ENCODE measurements at places on chromosomes 16 and 17. TPM values are rescaled to one million over a fixed set of nuclear protein-coding genes. Genes with fewer than 3 reads are reported as not detected.

Gene TMEM235
- not detected for total RNA-seq

Gene UBALD2
- total RNA-seq, result 212 TPM

Gene RETREG3
- total RNA-seq, result 39.0 TPM

Gene MPV17L
- 0.09 TPM for total RNA-seq

Gene KRT9
- total RNA-seq, result not detected

Gene ZSCAN10
- total RNA-seq, result not detected

Gene MYH13
- not detected for total RNA-seq

Gene ZNF469
- 0.67 TPM for total RNA-seq

Gene INCA1
- 0.53 TPM for total RNA-seq

Gene KCNH4
- 0.64 TPM for total RNA-seq

Gene TK2
- total RNA-seq, result 5.9 TPM

Gene MEAK7
- total RNA-seq, result 15.4 TPM

Gene CDR2
- 46.8 TPM for total RNA-seq

Gene APOH
- not detected for total RNA-seq

Gene CX3CL1
- not detected for total RNA-seq

GRCh38 chr17:9361188-9361955 is 214.2 kb downstream of the STX8 start:
- H3K4me3 ChIP-seq, result no peak overlapping the region
- H3K4me1 ChIP-seq, result peaks cover 9% of the 10 kb centered on the region

GRCh38 chr17:336110-337021 is 16.2 kb downstream of the RPH3AL start:
- H3K4me1 ChIP-seq, result no peaks in the 10 kb centered on the region
- DNase-seq, result no peak
- peaks cover 14% of the 10 kb centered on the region for H3K27me3 ChIP-seq
- H3K36me3 ChIP-seq, result no peaks in the 10 kb centered on the region
- no peak overlapping the region for H3K4me3 ChIP-seq

- no peak for DNase-seq
- no peaks in the 10 kb centered on the region for H3K4me1 ChIP-seq
- no peak within 1 kb of the TSS for H3K27ac ChIP-seq
- H3K27me3 ChIP-seq, result no peaks in the 10 kb centered on the region
- H3K36me3 ChIP-seq, result no peaks in the 10 kb centered on the region
Observed at GRCh38 chr17:5234645-5235576, at the start of gene SCIMP. TSS of gene SCIMP (minus strand) at chr17:5234860. CDS start at chr17:5234755, 105 bp downstream.

DNA sequence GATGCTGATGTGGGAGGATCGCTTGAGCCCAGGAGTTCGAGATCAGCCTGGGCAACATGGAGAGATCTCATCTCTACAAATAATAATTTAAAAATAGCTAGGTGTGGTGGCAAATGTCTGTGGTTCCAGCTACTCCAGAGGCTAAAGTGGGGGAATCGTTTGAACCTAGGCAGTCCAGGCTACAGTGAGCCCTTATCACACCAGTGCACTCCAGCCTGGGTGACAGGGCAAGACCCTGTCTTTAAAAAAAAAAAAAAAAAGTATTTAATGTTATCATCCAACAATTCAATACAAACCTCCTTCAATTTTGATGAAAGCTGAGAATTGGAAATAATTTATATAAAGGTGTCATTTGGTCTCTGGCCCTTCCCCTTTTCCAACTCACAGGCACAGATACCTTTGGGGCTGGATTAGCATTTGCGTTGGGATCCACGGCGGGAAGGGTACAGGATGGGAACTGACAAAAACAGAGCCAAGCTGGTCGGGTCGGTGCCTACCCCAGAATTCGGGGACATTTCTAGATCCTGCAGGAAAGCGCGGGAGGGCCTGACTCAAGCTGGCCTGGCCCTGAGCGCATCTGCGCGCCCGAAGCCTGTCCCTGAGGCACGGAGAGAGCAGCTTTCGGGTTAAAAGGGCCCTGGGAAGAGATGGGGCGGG is 860 bp upstream of the DCAF7 start:
- peaks cover 23% of the 10 kb centered on the region for H3K4me1 ChIP-seq
- no peaks in the 10 kb centered on the region for H3K27me3 ChIP-seq
- DNase-seq, result no peak
- peak overlapping the region; percentile 97 for H3K27ac ChIP-seq
- H3K4me3 ChIP-seq, result peak overlapping the region; percentile 93
- H3K36me3 ChIP-seq, result peaks cover 26% of the 10 kb centered on the region

- peaks cover 24% of the 10 kb centered on the region for H3K27me3 ChIP-seq
- H3K4me1 ChIP-seq, result peaks cover 10% of the 10 kb centered on the region
- DNase-seq, result no peak
- no peak overlapping the region for H3K4me3 ChIP-seq
Observed at GRCh38 chr17:50815400-50815799, 20.0 kb upstream of the WFIKKN2 start.

DNA sequence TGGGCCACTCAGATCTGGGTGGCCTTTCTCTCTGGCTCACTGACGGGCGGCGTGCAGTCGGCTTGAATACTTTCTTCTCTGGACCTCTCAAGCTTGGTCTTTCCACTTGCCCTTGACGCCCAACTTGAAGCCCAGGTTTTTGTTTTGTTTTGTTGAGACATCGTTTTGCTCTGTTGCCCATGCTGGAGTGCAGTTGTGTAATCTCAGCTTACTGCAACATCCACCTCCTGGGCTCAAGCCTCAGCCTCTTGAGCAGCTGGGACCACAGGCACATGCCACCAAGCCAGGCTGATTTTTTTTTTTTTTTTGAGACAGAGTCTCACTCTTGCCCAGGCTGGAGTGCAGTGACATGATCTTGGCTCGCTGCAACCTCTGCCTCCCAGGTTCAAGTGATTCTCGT is 22.7 kb upstream of the KIF19 start:
- H3K4me3 ChIP-seq, result no peak overlapping the region
- peaks cover 9% of the 10 kb centered on the region for H3K27me3 ChIP-seq
- H3K27ac ChIP-seq, result no peak overlapping the region
- no peak for DNase-seq

GRCh38 chr17:32223703-32224102 is 41.9 kb upstream of the RHBDL3 start:
- H3K36me3 ChIP-seq, result peaks cover 18% of the 10 kb centered on the region
- no peak overlapping the region for H3K4me3 ChIP-seq
- H3K27ac ChIP-seq, result no peak overlapping the region
- no peak for DNase-seq
- no peaks in the 10 kb centered on the region for H3K27me3 ChIP-seq

DNA sequence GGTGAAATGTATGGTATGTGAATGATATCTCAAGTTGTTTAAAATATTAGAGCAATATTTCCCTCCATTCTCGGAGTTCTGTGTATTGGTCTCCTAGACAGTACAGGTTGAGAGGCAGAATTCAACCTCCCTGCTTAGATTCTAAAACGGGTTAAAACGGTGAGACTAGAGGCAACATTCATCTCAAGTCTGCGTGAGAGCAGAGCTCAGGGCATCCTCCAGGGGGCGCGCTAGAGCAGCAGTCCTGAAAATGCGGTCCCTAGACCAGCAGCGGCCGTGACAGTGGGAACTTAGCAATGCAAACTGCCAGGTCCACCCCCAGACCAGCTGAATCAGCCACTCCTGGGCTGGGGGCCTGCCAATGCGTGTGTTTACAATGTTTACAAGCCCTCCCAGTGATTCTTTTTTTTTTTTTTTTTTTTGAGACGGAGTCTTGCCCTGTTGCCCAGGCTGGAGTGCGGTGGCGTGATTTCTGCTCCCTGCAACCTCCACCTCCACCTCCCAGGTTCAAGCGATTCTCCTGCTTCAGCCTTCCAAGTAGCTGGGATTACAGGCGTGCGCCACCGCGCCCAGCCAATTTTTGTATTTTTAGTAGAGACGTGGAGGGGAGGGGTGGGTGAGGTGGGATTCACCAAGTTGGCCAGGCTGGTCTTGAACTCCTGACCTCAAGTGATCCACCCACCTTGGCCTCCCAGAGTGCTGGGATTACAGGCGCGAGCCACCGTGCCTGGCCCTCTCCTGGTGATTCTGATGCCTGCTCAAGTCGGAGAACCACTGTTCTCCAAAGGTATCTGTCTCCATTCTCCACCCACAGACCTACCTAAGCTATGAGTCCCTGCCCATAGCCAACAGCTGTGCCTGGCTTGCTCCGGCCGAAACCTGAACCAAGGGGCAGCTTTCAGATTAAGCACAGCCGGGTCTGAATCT is 24.2 kb downstream of the KLHL36 start:
- H3K27me3 ChIP-seq, result peaks cover 8% of the 10 kb centered on the region
- no peak overlapping the region for H3K4me3 ChIP-seq
- peak; percentile 66 for DNase-seq
- H3K4me1 ChIP-seq, result peaks cover 7% of the 10 kb centered on the region
- H3K27ac ChIP-seq, result no peak overlapping the region

- no peaks in the 10 kb centered on the region for H3K36me3 ChIP-seq
- H3K27me3 ChIP-seq, result peaks cover 31% of the 10 kb centered on the region
- peaks cover 5% of the 10 kb centered on the region for H3K4me1 ChIP-seq
- no peak overlapping the region for H3K4me3 ChIP-seq
Observed at GRCh38 chr16:74770831-74771526, 3.6 kb downstream of the FA2H start.

GRCh38 chr17:38748149-38748891 is at the start of gene PCGF2:
TSS of gene PCGF2 (minus strand) at chr17:38748336. CDS start at chr17:38740402, 7,934 bp downstream.
- H3K36me3 ChIP-seq, result peaks cover 6% of the 10 kb centered on the region
- H3K27me3 ChIP-seq, result peaks cover 28% of the 10 kb centered on the region
- H3K4me3 ChIP-seq, result peak within 1 kb of the TSS; percentile 100
- H3K27ac ChIP-seq, result no peak within 1 kb of the TSS
- peaks cover 37% of the 10 kb centered on the region for H3K4me1 ChIP-seq

- H3K36me3 ChIP-seq, result no peaks in the 10 kb centered on the region
- H3K27ac ChIP-seq, result no peak overlapping the region
- H3K27me3 ChIP-seq, result no peaks in the 10 kb centered on the region
- no peak overlapping the region for H3K4me3 ChIP-seq
Observed at GRCh38 chr17:4818276-4818675, 11.3 kb downstream of the PLD2 start.

DNA sequence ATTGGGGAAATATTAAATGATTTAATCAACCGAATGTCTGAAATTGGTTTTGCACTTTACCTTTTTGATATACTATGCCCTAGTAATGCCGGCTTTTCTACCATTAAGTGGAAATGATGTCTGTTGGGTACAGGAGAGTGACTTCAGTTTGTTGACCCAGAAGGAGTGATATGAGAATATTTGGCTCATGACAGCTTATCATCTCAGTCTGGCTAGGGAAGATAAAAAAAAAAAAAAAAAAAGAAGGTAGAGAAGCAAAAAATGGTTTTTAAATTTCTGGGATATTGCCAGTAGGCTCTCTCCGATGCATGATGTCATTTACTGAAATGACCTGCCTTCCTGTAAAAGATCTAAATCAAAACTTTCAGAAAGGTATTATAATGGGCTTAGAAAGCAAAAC is 69.0 kb downstream of the CNTNAP4 start:
- H3K27me3 ChIP-seq, result no peaks in the 10 kb centered on the region
- H3K4me3 ChIP-seq, result no peak overlapping the region
- no peaks in the 10 kb centered on the region for H3K36me3 ChIP-seq
- H3K27ac ChIP-seq, result no peak overlapping the region

DNA sequence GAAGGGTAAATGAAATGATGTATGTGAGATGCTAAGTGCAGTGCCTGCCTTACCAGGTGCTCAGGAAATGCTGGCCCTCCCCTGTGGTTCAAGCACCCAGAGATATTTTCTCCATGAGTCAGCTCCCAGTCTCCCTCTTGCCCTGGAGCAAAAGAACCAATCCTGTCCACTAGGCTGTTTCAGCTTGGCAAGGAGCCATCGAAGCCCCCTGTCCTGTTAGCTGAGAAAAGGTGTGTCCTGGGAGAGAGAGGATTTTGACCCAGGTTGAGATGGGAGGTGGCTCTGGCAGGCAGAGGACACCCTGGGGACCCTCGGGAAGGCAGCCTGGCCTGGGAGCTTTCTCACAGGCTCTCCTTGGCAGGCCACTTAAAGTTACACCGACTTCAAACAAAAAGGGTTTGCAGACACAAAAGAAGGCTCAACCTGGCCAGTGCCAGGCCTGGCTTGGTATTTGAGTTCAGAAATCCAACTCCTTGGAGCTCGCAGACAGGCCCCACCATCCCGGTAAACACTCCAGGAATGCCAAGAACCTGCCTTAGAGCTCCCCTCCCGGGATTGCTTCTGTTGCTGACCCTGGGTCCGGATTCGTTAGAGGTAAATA is 29.6 kb downstream of the NTN1 start:
- H3K27ac ChIP-seq, result no peak overlapping the region
- H3K4me3 ChIP-seq, result no peak overlapping the region
- H3K4me1 ChIP-seq, result no peaks in the 10 kb centered on the region

DNA sequence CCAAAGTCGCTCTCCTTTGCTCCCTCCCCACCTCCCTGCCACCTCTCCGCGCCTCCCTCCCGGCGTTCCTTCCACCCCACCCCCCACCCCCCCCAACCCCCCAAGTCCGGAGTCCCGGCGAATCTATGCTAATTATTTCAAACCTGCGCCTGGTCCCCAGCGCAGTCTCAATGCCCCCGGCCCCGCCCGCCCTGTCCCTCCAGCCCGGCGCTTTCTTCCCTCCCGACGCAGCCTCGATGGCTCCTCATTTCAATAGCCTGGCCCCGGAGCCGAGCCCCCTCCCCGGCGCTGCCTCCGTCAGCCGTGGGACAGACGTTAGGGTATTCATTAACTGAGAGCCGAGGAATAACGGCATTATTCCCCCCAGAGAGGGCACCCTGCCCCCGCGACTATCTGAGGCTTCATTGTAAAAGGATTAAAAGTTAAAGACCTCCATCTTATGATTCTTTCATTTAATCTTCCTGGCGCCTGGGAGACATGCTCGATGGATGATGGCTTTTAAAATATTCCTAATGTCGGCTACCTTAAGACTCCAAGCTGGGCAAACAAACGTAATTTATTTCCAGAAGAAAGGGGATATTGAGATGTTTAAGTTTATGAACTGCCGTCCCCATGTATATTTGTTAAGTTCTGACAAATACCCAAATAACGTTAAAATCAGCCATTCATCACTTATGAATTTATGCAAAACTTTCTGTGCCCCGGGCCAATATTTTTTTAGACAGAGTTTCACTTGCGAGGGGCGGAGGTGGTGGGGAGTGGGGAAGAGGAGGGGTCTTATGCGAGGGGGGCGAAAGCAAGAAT is 3.4 kb downstream of the NOG start:
- no peak overlapping the region for H3K27ac ChIP-seq
- H3K36me3 ChIP-seq, result no peaks in the 10 kb centered on the region
- peak overlapping the region; percentile 39 for H3K4me3 ChIP-seq
- H3K27me3 ChIP-seq, result peaks cover 63% of the 10 kb centered on the region

- H3K27me3 ChIP-seq, result peaks cover 12% of the 10 kb centered on the region
- DNase-seq, result no peak
- no peak overlapping the region for H3K27ac ChIP-seq
- no peak overlapping the region for H3K4me3 ChIP-seq
- H3K4me1 ChIP-seq, result peaks cover 2% of the 10 kb centered on the region
- H3K36me3 ChIP-seq, result no peaks in the 10 kb centered on the region
Observed at GRCh38 chr17:20174588-20175265, 165.6 kb downstream of the SPECC1 start.

- peak overlapping the region; percentile 55 for H3K27ac ChIP-seq
- peaks cover 82% of the 10 kb centered on the region for H3K36me3 ChIP-seq
- H3K4me1 ChIP-seq, result peaks cover 28% of the 10 kb centered on the region
- peak; percentile 20 for DNase-seq
Observed at GRCh38 chr17:75240394-75241142, 20.8 kb downstream of the GGA3 start.

DNA sequence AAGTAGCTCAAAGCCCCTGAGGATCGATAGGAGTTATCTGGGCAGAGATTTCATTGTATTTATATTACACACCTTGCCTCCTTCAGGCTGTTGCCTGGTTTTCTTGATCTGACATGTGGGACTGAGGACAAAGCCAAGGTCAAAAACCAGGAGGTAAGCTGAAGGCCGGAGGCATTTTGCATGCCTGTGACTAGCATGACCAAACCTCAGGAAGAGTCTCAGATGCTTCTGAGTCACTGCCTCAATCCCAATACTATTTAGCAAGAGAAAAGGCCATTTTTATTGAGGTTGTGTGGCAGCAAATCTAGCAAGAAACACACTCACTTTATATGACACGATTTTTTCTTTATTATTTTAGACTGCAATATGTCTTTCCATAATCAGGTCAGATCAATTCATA is 968.1 kb downstream of the CDH11 start:
- H3K36me3 ChIP-seq, result no peaks in the 10 kb centered on the region
- H3K4me3 ChIP-seq, result no peak overlapping the region
- no peaks in the 10 kb centered on the region for H3K27me3 ChIP-seq
- DNase-seq, result no peak
- no peaks in the 10 kb centered on the region for H3K4me1 ChIP-seq
